ENCODE measurements at places on chromosomes 6 and 20.

GRCh38 chr6:98566126-98566525 lies 268.2 kb upstream of the POU3F2 start:
- no peak for DNase-seq

GRCh38 chr20:39822667-39823066 lies 860.5 kb downstream of the DHX35 start:
- no peak for DNase-seq

GRCh38 chr6:13124131-13124530 lies 204.2 kb downstream of the TBC1D7 start:
- DNase-seq = no peak

DNA sequence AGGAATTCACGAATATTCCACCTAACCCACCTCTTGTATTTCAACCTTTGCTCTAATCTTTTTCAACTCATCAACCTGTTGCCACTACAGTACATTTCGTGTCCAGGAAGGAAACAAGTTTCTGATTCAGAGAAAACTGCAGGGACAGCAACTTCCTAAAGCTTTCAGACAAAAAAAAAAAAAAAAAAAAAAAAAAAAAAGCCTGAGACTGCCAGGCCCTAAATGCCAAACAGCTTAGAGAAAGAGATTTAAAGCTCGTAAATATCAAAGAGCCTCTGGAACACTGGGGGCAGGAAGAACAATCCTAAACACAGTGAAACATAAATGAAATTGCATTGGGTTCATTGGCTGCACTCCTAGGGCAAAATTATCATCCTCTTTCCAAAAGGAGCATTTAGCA lies 411.2 kb upstream of the SPTLC3 start:
- DNase-seq = no peak

GRCh38 chr6:21816231-21816630 lies 222.7 kb downstream of the SOX4 start:
- DNase-seq = no peak

DNA sequence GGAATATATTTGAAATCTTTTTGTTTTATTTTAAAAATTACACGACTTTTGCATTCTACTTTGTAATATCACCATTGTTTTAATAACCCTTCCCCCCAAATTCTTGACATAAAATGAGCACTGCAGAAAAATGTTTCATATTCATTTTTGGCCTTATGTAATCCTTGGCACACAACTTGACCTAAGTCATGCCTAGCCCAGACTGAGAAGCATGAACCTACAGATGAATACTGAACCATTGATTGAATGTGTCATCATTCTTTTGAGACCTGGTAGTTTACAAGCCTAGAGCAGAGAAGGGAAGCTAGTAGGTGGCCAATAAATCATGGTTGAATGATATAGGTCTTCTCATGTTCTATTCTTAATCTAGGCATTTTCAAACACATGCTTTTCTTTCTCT lies 89.4 kb upstream of the EDN1 start:
- no peak for DNase-seq

- no peak for DNase-seq
Measured at GRCh38 chr6:112429226-112429625, 82.1 kb downstream of the RFPL4B start.

- peak; percentile 89 for DNase-seq
Measured at GRCh38 chr6:123802697-123803503, 765 bp upstream of the NKAIN2 start.

GRCh38 chr6:168301648-168302398 lies 17.8 kb downstream of the DACT2 start:
- DNase-seq = no peak

DNA sequence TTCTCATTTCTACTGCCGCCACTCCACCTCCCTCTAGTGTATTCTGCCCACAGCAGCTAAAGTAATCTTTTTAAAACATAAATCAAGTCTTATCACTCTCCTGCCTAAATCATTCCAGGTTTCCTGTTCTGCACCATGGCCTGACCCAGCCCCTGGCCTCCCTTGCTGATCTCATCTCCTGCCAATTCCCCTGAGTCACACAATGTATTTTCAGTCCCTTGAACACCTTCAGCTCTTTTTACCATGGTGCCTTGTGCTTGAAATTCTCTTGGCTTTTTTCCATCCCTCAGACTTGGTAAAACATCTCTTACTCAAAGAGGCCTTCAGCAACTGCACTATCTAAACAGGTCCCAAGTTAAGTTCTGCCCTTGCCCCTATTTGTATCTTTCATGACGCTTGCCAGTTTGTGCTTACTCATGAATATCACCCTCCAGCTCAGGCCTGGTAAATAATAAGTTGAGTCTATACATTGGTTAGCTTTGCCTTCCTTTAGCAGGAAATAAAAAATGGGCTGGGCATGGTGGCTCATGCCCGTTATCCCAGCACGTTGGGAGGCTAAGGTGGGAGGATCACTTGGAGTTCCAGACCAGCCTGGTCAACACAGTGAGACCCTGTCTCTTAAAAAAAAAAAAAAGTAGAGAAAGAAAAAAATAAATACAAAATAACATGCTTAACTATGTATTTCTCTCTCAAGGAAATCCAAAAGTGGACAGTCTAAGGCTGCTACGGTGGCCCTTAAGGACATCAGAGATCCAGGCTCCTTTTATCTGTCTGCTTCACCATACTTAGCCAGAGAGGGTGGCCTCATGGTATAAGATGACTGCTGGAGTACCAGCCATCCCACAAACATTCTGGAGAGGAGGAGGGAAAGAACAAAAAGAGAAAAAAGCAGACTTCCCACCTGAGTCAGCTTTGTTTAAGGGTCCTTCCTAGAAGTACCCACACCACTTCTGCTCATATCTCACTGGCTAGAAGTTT lies 62.2 kb downstream of the ARFGEF2 start:
- DNase-seq = peak; percentile 38

DNA sequence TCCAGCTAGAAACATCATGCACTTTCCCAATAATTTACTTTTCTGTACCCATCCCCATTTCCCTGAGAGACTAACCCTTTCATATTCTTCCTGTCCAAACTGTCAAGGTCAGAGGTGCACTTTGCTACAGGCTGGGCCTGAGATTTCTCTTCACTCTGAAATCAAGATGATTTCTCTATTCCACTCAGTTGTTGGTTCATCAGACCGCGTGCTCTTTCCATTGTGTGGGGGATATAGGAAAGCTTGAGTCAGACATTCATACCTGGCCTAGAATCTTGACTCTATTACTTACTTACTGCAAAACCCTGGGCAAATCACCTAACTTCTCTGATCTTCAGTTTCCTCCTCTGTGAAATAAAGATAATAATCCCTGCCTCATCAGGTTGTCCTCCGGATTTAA lies 4.7 kb upstream of the ZDHHC14 start:
- no peak for DNase-seq

GRCh38 chr6:41342241-41342640 lies 6.8 kb downstream of the NCR2 start:
- no peak for DNase-seq

DNA sequence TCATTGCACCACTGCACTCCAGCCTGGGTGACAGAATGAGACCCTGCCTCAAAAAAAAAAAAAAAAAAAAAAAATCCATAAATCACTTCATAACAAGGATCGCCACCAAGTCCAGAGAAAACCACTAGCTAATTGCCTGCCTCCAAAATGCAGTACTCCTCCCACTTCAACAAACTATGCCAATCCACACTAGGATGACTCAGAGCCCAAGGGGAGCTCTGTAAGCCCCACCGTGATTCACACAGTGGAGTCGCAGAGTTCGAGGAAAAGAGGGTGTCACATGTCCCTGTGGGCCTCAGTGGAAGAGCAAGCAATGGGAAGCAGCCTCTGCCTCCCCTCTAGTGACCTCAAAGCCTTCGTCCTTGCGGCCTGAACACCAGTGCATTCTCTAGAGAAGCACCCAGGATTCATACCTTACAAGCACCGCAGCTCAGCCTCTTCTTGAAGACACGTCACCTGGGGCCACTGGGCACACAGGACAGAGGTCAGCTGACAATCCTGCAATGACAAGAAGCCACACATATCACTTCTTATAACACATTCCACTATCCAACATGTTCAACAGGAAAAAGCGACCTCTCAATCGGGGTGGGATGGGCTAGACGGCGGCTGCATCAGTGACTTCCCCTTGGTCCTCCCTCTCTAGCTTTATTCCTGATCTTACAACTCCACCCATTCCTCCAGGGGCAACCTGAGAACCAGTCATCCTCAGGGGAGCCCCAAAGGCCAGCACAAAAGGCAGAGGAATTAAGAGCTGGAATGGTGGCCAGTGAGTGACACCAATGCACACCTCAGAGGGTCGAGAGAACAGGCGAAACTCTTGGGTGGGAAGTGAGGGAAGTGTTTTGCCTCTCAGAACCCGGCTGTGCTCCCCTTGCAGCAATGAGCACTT lies 8.9 kb downstream of the SNHG17 start:
- no peak for DNase-seq

GRCh38 chr20:35252037-35252461 lies 25.6 kb downstream of the MMP24 start:
- no peak for DNase-seq

DNA sequence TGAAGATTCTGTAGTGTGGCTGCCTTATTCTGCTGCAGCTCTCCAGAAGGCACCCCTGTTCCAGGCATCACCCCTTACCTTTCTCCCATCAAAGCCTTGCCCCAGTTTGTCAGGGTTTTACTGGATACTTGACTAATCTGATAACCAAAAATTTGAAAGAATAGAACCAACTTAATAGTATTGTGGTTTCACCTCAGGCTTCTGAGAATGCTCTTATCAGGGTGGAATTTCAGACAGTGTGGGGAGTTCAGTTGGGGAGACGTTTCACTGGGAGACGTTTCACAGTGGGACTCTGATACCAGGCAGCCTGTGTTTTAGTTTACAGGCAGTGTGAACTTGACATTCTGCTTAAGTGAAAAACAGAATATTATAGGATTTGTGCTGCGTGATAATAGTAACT lies 50.5 kb downstream of the SCAND1 start:
- no peak for DNase-seq

GRCh38 chr20:8476021-8476420 lies 344.0 kb downstream of the PLCB1 start:
- peak; percentile 60 for DNase-seq

GRCh38 chr6:116827561-116828240 lies 1.2 kb downstream of the GPRC6A start:
- no peak for DNase-seq

DNA sequence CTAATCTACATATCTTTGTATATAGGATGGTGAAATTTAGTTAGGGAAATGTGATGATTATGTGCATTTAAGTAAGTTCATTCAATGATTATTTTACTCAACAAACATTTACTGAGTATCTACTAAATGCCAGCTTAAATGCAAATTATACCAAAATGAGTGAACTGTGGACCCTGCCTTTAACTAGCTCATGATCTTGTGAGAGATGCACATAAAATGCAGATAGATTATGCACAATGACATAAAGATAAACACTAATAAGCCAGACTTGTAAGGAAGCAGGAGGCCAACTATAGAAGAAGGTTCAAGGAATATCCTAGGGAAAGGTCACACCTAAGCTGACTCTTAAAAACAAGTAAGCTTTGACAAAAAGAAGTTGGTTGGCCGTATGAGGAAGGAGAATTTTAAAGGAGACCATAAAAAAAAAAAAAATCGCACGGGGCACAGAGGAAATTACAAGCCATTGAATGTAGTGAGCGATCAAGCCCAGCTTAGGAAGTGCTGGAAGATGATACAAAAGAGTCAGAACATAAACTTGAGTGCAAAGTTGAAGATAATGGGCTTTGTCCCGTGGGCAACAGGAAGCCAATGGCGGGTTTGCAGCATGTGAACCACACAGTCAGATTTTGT lies 107.9 kb downstream of the NRSN1 start:
- DNase-seq = no peak

DNA sequence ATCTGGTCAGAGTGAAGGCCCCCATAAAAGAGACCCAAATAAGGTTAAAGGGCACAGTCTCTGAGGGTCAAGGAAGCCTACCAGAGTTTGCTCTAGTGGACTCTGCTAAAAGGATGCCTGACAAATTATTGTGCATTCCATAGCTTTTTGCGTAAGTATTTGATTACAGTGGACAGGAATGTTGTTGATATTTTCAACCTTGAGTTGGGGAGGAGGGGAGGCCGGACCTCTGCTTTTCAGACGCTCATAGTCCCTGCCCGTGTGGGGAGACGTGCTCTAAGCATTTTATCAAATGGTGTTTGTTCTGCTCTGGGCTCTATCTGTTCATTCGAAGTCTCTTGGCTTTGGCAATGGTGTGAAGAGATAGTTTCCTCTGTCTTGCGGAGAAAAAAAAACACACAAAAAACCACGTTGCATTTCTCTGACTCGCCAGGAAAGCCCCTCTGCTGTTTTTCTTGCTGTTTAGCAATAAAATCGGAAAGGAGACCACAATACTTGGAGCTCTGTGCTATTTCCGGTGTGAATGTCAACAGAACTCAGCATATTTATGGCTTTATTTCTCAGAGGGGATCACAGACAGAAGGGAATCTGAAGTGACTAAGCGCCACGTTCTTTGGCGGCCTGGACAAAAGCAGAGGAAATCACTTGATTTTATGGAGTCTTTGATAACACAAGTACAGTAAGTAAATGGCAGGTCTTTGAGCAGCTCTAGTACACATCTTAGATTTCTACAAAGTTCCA lies 159.8 kb downstream of the ZFP64 start:
- peak; percentile 90 for DNase-seq

DNA sequence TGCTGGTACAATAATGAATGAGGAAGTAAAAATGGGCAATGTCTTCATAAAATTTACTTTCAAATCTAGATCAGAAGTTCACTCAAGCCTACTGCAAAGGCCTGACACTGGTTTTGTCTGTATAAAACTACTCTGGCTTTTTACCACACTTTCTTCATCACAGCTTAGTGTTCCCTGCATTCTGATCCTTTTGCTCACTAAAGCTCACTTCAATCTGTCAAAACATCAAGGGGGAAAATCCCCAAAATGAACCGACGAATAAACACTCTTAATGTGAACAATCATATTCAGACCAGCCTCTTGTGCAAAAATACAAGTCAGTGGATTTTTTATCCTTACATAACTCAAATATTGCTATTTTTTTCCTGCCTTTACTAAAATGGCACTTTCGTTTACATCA lies 98.5 kb downstream of the PRDM1 start:
- no peak for DNase-seq

DNA sequence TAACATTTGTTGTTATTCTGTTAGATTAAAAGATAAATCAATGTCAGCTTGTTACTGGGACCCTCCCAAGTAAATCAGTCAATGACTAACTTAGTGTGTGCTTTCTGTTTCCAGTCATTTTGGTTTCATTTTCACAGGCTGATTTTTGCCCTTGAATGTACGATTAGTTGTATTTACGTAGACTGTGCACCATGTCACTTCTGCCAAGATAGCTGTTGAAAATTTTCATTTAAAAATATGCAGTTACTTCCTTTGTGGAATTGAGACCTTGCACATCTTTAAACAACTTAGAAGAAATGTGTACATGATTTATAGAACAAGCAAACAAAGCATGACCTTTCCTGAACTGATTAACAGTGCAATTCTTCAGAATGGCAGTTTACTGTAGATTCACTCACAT lies 944.8 kb upstream of the CITED2 start:
- DNase-seq = peak; percentile 46

- DNase-seq = no peak
Measured at GRCh38 chr6:67165606-67166005, 1458.6 kb upstream of the EYS start.

GRCh38 chr6:6834356-6835222 lies 246.1 kb downstream of the LY86 start:
- no peak for DNase-seq

Measured in common myeloid progenitor, CD34-positive (primary cell).